ENCODE measurements at places on chromosomes 12 and 14.

- DNase-seq, result no peak
These were observed 253.9 kb upstream of the EGLN3 start for GRCh38 chr14:34204774-34205173.

GRCh38 chr12:30700216-30700900 is 4.7 kb upstream of the IPO8 start:
- no peak for DNase-seq

- peak; percentile 18 for DNase-seq
These were observed 671 bp downstream of the ESYT1 start for GRCh38 chr12:56128670-56129205.

DNA sequence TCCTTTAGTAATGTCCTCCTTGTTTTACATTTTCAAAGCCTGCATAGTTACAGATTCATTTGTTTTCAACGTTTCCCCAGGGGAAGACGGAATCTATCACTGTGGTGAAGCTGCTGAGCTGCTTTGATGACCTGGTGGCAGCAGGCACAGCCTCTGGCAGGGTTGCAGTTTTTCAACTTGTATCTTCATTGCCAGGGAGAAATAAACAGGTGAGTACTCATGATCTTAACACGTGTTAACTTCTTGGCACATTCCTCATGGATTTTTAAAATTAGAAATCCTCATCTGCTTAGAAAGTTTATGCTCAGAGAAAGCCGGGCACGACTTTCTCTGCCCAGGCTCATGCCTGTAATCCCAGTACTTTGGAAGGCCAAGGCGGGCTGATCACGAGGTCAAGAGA is 44.5 kb downstream of the TECPR2 start:
- no peak for DNase-seq

GRCh38 chr14:29653303-29653702 is 274.3 kb downstream of the PRKD1 start:
- DNase-seq, result no peak

DNA sequence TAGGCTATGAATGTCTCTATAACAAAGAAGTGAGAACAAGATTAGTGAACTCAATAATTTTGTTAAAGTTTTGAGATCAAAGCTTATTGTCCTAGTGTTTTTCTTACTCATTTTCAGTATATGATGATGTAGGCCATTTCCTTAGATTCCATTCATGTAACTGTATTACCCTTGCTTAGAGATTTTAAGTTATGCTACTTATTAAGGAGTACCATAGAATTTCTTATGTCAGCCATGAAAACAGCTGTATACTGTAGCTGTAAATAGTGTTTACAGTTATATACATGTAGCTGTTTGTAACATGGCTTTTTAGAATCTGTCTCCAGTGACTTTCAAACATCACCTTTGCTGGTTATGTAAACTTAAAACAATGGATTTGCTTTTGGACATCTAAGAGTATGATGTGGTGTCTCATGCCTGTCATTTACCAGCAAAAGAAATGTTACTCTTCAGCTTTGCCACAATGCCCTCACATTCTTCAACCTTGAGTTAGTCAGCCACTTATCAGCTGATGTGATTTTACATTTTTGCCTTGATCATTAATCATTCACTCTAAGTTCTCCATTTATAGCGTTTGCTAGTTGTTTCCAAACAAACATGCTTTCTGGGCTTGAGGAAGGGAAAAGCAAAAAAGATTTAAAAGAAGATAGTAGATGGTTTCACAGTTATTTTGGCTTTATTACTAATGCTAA is 55.5 kb downstream of the SLC16A7 start:
- peak; percentile 40 for DNase-seq

DNA sequence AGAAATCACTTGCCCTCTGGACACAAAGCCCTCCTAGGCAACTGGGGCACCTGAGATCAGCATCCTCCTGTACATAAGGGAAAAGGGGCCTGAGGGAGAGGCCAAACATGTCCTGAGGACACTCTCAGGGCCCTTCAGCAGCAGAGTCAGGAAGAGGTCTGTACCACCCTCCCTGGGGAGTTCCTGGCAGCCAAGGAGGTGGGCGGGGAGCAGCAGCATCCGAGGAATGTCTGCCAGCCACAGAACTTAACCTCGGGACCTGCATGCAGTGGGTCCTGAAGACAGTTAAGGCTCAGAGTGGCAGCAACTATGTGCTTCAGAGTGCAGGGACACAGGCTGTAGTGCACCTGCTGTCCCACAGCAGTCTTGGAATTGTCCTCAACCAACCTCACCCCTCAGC is 62.1 kb downstream of the SPTB start:
- DNase-seq, result peak; percentile 50

GRCh38 chr12:22231836-22232235 is 102.7 kb downstream of the ST8SIA1 start:
- no peak for DNase-seq

GRCh38 chr12:23742574-23742973 is 206.9 kb downstream of the SOX5 start:
- no peak for DNase-seq

DNA sequence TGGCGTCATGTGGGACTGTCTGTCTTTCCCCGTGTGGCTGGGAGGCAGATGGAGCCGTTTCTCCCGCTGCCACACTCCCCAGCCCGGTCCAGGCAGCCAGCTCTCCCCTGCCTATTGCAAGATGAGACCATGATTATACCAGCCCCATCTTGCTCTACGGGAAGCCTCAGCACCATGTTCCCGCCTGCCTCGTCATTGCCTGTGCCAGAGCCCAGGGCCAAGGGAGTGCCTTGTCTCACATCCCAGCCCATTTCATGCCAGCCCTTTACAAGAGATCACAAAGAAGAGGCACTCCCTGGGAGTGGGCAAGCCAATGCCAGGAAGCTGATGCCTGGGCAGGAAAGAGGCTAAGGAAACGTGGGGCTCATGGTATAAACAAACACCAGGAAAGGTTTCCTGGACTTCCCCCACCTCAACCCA is 23.9 kb downstream of the GPR68 start:
- no peak for DNase-seq
